Stimulated activated CD8-positive, alpha-beta memory T cell treated with anti-CD3 and anti-CD28 coated beads, Interleukin-4, amount 100 ng/mL, for 48 hours (primary cell): ENCODE measurements at places on chromosomes 16 and 17.

DNA sequence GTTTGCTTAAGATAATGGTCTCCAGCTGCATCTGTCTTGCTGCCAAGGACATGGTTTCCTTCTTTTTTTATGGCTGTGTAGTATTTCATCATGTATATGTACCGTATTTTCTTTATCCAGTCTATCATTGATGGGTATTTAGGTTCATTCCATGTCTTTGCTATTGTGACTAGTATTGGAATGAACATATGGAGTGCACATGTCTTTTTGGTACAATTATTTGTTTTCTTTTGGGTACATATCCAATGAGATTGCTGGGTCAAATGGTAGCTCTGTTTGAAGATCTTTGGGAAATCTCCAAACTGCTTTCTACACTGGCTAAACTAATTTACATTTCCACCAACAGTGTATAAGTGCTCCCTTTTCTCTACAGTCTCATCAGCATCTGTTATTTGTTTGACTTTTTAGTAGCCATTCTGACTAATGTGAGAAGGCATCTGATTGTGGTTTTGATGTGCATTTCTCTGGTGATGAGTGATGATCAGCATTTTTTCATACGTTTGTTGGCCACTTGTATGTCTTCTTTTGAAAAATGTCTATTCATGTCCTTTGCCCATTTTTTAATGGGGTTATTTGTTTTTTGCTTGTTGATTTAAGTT, 66.2 kb downstream of the TNFRSF13B start:
- DNase-seq, result no peak

DNA sequence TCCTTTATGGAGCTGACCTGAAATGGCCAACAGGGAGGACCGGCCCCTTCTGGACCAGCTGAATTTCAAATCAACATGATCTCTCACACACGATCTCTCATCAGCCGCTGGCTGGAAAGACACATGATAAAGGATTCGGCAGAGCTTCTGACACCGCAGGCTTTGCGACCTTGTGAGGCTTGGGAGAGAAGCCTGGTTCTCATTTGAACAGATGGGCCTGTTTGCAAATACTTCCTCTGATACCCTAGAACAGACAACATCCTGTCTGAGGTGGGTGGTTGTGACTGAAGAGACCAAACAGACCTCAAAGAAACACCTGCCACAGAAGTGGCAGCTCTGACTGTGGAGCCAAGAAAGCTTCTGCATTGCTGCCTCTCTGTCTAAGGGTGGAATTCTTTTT, 77.9 kb upstream of the SDK2 start:
- DNase-seq, result no peak

- no peak for DNase-seq
Observed at GRCh38 chr17:33523577-33523981, 230.5 kb upstream of the ASIC2 start.

DNA sequence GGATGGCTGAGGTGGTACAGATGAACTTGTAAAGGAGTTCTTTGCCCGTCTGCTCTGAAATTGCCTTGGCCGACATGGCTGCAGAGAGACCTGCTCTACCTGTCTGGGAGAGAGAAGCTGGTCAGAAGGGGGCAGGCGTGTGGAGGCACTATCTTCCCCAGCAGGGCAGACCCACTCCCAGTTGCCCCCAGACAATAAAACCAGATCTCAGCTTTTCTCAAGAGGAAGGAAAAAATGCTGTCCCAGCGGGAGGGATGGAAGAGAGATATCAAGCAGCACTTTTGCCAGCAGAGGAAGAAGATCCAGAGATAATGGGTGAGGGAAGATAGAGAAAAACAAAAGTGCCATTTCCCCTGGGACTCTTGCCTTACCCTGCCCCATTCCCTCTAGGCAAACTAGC, 5.0 kb downstream of the ACLY start:
- no peak for DNase-seq

GRCh38 chr16:49312389-49312985, 30.8 kb upstream of the CBLN1 start:
- no peak for DNase-seq

- no peak for DNase-seq
Observed at GRCh38 chr17:30570191-30570590, 93.0 kb downstream of the GOSR1 start.

GRCh38 chr16:58832386-58832895, 98.3 kb upstream of the GOT2 start:
- no peak for DNase-seq

DNA sequence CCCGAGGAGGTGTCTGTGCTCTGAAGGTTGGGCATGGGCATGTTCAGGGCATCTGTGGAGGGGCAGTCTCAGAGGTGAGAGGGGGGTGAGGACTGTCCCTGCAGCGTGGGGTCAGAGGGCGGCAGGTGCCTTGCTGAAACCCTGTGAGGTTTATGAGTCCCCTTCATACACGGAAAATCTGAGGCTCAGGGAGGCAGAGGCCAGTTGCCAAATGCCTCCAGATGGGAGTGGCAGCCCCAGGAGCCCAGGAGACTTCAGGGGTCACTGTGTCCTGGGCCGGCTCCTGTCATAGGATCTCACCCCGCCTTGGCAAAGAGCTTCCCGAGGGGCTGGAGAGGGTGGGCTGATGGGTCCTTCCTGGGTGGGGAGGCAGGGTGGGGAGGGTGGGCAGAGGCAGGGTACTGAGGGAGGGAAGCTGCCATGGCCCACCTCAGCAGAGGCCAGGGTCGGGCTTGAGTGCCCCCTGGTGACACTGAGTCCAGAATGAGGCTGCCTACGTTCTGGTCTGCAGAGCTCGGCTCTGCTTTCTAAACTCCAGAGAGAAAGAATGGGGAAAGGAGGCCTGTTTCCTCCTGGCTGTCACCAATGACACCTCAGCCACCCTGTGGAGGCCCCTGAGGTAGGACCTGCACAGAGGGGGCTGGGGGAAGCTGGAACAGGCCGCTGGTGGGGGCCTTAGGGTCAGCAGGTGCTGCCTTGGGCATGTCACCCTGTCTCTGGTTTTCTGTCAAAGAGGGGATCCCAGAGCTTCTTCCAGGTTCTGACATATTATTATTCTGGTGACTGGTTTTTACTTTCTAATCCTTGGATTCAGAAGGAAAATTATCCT, 1.1 kb downstream of the LGALS9 start:
- no peak for DNase-seq

- DNase-seq, result no peak
Observed at GRCh38 chr16:1180549-1181403, 27.9 kb downstream of the CACNA1H start.

DNA sequence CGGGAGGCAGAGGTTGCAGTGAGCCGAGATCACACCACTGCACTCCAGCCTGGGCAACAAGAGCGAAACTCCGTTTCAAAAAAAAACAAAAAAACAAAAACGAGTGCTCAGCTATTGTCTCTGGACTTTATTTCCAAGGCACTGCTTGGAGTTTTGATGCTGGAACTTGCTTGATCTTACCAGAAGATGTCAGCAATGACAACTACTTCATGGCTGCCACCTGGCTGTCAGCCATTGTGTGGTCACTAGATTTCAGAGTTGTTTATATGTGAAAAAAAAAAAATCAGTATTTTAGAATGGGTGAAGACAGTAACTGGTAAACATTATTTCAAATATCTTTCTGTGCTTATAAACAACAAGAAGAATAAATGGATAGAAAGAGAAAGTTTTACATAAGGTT, 26.3 kb upstream of the OR4D1 start:
- peak; percentile 30 for DNase-seq

DNA sequence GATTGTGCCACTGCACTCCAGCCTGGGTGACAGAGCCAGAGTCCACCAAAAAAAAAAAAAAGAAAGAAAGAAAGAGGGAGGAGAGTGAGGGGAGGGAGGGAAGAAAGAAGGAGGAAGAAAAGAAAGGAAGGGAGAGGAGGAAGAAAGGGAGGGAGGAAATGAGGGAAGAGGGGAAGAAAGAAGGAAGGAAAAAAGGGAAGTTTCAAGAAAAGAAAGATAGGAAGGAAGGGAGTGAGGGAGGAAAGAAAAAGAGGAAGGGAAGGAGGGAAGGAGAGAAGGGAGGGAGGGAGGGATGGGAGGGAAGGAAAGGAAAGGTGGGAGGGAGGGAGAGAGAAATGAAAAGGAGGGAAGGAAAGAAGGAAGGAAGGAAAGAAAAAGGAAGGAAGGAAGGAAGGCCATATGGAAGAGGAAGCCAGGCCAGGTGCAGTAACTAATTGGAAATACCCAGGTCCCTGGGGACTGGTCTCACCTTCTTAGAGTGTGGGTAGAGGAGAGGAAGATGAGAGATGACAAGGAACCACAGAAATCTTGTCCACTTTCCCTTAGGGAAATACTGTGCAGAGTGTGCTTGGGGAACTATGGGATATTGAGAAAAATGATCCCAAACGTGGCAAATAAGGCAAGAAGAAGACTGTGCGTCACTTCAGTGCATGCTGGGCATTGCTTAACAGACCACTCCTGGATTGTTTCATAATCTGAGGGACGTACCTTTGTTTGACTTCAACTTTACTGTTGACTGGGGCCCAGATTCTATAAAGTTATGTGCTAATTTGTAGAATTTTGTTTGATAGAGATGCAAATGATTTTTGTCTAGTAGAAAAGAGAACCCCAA, 15.1 kb upstream of the CSNK2A2 start:
- DNase-seq, result no peak

DNA sequence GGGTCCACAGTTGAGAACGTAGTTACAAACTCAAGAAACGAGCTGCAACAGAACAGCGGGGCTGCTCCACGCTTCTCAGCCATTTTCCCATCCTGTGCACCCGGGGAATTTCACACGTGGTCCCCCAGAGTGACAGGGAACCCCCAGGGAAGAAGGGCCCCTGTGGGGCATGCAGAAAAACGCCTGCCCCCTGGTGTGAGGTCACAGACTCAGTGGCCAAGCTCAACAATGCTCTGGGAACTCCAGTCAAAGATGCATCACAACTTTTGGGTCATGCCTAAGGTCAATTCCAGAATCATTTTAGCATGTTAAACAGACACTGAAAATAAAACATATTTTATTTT, 115.4 kb downstream of the ZNF778 start:
- DNase-seq, result no peak

GRCh38 chr16:11681556-11681955, 13.3 kb downstream of the SNN start:
- no peak for DNase-seq

- peak; percentile 64 for DNase-seq
Observed at GRCh38 chr16:84115919-84116719, 623 bp downstream of the MBTPS1 start.

DNA sequence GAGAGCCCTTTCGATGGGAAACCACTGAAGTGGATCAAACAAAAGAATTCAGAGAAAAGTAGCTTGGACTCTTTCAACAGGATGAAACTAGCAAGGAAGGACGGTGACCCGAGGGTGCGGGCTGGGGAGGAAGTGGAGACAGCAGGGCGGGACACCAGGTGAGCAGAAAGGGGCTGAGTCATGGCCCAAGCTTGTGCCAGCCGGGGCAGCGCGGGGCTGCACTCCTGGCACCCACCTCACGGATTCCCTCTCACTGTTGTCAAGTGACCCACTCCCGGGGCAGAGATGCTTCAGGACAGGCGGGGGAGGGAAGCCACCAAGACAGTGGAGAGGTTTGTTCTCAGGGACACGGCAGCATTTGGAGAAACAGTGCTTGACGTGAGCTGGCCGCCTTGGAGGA, 10.7 kb upstream of the RNF222 start:
- no peak for DNase-seq

DNA sequence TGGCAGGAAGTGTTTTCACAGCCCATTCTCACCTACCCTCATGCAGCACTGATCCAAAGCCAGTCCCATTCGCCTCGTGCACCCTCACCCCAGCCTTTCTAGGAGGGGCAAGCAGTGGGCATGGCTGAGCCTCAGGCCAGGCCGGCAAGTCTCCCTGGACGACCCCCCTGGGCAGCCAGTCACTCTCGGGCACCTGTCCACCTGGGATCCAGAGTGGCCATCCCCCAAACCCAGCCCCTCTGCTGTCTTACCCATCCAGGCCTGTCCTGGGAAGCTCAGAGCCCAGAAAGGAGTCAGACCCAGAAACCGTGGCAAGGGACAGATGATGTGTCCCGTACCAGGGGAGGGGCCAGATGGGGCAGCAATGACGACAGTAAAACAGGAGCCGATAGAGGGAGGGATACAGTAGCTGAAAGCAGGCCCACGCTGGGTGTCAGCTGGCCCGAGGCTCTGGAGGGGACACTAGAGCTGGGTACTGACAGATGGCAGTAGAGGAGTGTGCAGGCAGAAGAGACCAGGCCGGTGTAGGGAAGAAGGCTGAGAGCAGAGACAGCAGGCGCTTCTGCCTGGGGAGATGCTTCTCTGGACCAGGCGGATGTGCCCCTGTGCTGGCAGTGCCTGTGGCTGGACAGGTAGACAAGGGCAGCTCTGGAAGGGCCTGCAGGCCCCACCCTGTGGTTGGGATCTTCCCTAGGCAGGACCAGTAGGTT, 5.8 kb downstream of the CMTM3 start:
- no peak for DNase-seq

GRCh38 chr17:69763503-69763902, 311.5 kb upstream of the KCNJ16 start:
- DNase-seq, result no peak

GRCh38 chr17:14791221-14791620, 473.9 kb downstream of the PMP22 start:
- no peak for DNase-seq

GRCh38 chr16:6019490-6019991, 921.9 kb upstream of the EEF2KMT start:
- DNase-seq, result no peak

GRCh38 chr16:15769239-15769638, 87.6 kb downstream of the MYH11 start:
- DNase-seq, result no peak

DNA sequence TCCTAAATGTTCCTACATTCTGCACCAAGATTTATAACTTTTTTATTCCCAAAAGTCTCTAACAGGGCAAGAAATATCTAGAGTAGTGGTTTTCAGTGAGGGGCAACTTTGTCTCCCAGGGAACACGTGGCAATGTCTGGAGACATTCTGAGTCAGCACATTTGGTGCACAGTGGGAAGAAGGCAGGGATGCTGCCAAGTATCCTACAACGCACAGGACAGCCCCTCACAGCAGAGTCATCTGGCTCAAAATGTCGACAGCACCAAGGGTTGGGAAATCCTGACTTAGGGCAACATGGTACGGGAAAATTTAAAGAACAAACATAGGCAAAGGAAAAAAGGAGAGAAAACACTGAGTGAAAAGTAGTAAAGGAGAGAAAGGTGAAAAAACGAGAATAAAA, 61.8 kb downstream of the SMG6 start:
- DNase-seq, result no peak

GRCh38 chr17:10777890-10778289, 26.0 kb downstream of the TMEM238L start:
- no peak for DNase-seq

DNA sequence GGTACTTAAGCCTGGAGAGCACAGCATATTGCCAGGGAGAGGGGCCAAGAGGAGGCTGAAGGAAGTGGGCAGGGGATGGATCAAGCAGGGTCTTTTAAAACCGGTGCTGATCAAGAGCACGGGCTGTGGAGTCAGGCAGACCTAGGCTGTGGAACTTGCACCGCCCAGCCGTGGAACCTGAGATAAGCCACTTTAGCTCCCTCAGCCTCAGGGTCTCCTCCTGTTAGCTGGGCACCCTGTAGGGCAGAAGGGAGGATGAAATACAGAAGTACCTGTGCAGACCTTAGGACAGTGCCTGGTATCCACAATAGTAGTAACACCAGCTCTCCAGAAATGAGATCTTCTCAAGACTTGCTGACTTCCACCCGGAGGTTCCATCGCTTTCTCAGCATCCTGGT, 9.3 kb downstream of the ODAD4 start:
- DNase-seq, result no peak
